ENCODE measurements at places on chromosomes 16 and 17.

DNA sequence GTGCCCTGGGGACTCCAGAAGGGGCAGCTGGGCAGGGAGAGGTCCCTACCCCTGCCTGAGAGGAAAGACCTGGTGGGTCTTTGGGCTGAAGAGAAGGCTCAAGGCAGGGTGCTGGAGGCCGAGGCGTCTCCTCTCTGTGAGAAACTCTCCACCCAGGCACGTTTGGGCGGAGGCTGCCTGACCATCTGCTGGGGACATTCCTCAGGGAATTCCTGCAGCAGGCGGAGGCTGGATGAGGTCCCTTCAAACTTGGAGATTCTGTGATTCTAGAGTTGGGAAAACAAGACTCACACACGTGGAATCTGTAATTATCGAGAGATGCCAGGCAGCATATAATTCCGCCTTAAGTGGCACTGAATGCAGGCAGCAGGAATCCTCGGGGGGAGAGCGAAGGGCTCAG lies 21.1 kb upstream of the PHF12 start:
- no peak for DNase-seq

GRCh38 chr16:1098266-1098991 lies 2.4 kb upstream of the C1QTNF8 start:
- no peak for DNase-seq

GRCh38 chr16:56354016-56354415 lies 71.3 kb downstream of the AMFR start:
- DNase-seq, result no peak

GRCh38 chr17:49342575-49342936 lies 19.5 kb downstream of the ZNF652 start:
- DNase-seq, result no peak

DNA sequence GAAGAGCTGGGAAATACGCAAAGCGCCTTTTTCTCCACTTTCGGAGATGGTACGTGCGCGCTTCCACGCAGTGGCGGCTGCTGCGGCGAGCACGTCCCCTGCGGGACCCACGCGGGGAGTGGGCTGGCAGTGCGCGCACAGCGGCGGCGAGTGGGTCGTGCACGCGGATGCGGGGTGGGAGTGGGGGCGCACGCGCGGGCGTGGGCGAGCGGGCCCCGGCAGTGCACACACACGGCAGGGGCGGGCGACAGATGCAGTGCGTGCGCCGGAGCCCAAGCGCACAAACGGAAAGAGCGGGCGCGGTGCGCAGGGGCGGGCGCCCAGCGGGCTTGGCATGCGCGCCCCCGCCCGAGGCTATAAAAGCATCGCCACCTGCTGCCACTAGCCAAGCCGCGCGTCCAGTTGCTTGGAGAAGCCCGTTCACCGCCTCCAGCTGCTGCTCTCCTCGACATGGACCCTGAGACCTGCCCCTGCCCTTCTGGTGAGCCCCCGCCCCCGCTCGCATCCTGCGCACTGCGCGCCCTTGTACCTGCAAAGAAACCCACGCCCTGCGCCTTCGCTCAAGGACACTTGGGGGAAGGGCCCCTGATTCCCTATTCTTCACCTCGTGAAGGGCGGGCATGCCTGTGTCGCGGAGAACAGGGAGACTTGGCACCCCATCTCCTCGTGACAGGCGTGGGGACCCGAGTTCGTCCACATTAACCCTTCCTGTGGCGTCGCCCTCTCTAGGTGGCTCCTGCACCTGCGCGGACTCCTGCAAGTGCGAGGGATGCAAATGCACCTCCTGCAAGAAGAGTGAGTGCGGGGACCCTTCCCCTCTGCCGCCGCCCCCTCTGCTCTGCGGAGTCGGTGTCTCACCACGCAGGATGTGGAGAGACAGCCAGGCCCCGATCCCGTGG lies at the start of gene MT3:
Gene MT3, plus strand, starts transcription at position 388 of the 899 bp plus-strand sequence. Its CDS starts 63 bp downstream, at position 451.
- no peak for DNase-seq

GRCh38 chr16:53789137-53789536 lies 85.2 kb downstream of the FTO start:
- DNase-seq, result no peak

DNA sequence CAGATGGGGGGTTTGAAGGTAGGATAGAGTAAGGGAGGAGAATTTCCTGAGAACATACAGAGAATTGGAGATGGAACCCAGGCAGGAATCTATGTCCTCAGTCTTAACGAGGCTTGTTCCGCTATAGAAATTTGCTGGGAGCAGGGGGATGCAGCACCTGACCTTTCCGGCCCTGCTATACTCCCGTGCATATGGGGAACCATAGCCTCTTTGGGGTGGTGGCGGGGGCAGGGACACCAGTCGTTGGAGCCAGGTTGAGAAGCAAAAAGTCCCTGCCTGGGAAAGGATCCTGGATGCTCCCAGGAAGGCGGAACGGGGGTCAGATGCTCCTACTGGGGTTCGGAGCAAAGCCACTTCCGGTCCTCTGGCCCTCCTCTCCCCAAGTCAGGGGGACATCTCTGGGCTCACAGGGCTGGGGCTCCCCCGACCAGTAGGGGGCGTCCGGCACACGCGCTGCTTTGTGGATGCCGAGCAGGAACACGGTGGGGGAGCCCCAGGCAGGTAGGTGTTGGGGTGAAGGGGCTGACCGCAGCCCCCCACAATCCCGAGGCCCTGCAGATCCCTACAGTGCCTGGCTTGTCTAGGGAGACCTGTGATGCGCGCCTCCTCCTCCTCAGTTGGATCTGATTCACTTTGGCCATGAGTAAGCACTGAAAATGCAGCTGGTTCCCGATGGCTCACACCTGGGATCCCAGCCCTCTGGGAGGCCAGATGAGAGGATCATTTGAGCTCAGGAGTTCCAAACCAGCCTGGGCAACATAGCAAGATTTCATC lies 15.5 kb upstream of the TFAP4 start:
- DNase-seq, result no peak

GRCh38 chr17:18259621-18260331 lies 686 bp upstream of the MIEF2 start:
- no peak for DNase-seq

GRCh38 chr16:83937922-83938885 lies 14.8 kb upstream of the OSGIN1 start:
- no peak for DNase-seq

GRCh38 chr16:8374586-8375231 lies 215.6 kb downstream of the TMEM114 start:
- no peak for DNase-seq

- no peak for DNase-seq
Observed at GRCh38 chr16:68395815-68396214, 52.5 kb downstream of the SMPD3 start.

DNA sequence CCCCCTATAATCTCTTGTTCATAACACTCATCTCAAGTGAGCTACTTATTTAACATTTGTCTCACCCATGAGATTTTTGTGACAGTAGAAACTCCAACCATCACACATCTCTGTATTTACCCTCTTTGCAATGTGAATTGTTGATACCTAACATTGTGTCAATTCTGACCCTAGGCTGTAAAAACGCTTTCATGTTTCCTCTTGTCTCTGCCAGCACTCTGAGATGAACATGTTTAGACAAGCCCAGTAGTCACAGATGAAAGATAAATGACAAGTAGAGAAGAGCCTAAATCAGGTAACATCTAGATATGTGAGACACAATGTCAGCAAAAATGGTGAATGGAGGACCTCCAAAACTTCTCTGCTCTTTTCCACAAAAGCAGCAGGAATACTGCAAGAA lies 1254.5 kb upstream of the GOT2 start:
- DNase-seq, result no peak

DNA sequence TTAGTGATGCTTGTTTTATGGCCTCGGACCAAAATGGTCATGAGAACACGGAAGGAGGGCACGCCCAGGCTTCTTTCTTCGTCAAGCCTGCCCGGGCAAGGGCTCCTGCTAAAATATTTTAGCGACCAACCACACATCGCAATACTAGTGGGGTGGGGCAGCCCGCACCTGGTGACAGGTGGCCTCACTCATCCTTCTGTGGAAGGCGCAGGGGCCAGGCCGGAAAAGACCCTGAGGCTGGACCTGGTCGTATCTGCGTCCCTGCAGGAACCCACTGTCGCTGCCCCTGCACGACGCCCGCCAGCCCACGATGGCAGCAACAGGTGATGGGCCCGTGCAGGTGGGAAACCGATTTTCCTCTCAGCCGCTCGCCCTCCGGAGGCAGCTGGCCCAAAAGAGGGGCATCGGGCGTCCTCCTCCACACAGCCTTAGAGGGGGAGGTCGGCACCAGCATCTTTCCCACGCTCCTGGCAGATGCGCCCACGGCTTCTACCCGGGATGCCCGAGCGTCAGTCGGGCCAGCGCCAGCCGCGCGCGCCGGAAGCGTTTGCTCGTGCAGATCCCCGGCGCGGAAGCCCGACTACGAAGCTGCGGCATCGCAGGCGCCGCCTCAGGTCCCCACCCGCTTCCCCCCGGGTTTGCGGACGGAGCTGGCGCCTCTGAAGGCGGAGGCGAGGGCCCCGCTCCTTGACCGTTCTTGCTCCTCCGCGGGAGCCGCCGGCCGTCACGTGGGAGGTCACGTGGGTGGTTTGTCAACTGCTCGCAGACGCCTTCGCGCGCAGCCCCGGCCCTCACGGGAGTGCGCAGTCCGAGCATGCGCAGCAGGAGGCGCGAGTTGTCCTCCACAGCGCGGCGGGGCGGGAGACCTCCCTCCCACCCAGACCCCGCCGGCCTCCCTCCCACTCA lies 22.8 kb upstream of the FOXK2 start:
- peak; percentile 73 for DNase-seq

- DNase-seq, result no peak
Observed at GRCh38 chr17:64259426-64259825, 3.6 kb downstream of the TEX2 start.

DNA sequence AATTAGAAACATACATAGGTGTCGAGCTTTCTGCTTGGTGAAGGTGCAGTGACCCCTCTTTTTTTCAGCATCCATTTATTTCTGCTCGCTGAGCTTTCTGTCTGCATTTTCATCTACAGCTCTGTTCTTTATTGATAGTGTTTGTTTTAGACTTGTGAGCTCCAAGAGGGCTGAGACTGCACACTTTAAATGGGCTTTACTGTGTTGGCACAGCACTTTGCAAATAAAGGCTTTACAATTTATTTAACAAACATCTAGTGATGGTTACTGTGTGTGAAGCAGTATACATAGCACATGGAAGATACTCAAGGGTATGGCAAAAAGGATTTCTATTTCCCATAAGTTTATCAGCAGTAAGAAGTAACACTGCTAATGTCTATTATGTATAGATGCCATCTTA lies 563.7 kb upstream of the HSBP1 start:
- no peak for DNase-seq

- DNase-seq, result no peak
Observed at GRCh38 chr17:81291662-81292061, 3.4 kb downstream of the SLC38A10 start.

- no peak for DNase-seq
Observed at GRCh38 chr17:48747445-48748363, 19.2 kb upstream of the HOXB13 start.

GRCh38 chr17:75646638-75646992 lies 13.4 kb downstream of the SMIM5 start:
- no peak for DNase-seq

DNA sequence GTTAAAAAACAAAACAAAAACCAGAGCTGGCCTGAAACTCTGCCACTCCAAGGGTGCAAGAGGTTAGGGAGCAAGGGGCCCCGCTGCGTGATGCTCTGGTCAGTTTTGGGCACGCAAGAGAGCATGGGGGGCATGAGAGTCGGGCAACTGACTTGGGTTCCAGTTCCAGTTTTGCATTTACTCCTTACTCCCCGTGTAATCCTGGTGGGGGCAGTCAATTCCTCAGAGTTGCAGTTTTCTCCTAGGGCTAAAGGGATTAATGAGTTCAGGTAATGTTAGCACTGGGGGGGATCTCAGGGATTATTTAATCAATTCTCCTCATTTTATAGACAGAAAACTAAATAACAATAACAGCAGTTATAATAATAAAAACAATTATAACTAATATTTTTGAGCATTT lies 72.9 kb upstream of the PMFBP1 start:
- DNase-seq, result no peak

DNA sequence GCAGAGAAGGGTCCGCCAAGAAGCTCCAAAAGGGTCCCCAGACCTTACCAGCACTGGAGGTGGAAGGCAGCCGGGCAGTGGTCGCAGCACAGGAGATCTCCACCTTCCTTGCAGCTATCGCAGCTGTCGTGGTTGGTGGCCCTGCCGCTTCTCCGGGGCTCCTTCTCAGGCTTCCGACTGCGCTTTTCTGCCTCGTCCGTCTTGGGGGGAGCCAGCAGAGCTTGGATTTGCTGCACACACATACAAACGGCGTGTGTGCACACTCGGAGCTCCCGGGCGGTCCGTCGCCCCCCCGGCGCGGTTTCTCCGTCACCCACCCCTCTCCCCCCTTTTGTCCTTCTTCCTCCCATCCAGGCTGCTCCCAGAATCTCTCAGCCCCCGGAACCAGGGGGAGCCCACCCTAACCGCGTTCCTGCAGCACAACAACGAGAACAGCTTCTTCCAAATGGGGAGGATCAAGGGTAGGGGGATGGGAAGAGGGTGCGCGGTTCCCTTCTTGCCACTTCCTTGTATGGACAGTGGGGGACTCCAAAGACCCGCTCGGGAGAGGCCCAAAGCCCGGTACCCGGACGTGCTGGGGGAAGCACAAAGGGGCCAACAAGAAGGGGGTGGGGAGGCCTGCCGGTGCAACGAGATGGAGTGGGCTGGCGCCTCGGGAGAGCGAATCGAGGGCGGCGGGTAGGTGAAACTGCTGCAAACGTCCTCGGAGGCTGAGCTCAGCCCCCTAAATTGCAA lies 1.1 kb downstream of the PHF12 start:
- no peak for DNase-seq

- no peak for DNase-seq
Observed at GRCh38 chr16:17926866-17927399, 409.6 kb downstream of the NPIPA8 start.

DNA sequence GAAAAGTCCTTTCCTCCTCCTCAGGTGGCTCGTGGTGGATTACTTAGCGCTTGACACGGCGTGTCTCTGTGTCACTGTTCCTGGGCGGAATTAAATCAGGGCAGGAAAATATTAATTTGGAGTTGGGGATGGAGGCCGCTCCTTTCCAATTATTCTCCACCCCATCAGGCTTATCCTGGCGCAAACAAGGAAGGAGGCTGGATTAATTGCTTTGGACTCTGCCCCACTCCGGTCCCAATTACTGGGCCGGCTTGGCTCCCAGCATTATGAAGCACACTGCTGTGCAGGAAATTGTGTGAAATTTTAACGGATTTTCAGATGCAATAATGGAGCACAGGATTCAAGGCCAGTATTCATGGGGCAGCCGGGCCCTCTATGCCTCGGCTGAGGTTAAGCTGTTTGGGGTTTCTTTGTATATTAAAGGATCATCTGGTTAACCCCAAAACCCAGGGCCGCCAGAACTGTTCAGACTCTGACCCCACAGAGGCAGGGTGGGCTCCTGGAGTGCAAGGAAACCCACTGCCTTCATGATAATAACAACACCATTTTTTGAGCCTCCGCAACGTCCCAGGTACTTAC lies 87.8 kb downstream of the MRM1 start:
- DNase-seq, result no peak

Data from pulmonary artery endothelial cell (primary cell).